ENCODE measurements at places on chromosomes 5 and 9.

- no peak overlapping the region for H3K4me3 ChIP-seq
- H3K4me1 ChIP-seq = no peaks in the 10 kb centered on the region
- peak overlapping the region; percentile 1 for H3K27ac ChIP-seq
- H3K27me3 ChIP-seq = no peaks in the 10 kb centered on the region
- no peak for DNase-seq
These were observed 75.4 kb upstream of the CDKN2B start for GRCh38 chr9:22084336-22085035.

- H3K27ac ChIP-seq = no peak overlapping the region
- no peak for DNase-seq
- H3K4me3 ChIP-seq = no peak overlapping the region
- H3K4me1 ChIP-seq = peaks cover 14% of the 10 kb centered on the region
- H3K36me3 ChIP-seq = no peaks in the 10 kb centered on the region
These were observed 40.2 kb upstream of the RAB3C start for GRCh38 chr5:58542709-58543108.

DNA sequence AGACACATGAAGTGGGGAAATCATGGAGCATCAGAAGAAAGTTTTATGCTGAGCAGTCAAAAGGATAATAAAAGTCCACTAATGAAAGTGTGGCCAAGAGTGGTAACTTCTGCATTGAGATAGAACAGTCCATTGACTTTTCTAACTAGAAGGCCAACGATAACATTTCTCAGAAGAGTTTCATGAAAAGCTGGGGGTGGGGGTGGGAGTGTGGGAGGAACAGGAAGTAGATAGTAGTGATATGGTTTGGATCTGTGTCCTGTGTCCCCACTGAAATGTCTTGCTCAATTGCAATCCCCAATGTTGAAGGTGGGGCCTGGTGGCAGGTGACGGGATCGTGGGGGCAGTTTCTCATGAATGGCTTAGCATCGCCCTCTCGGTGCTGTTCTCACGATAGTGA, 36.2 kb upstream of the SNAPC3 start:
- H3K4me3 ChIP-seq = no peak overlapping the region
- H3K27ac ChIP-seq = no peak overlapping the region
- no peaks in the 10 kb centered on the region for H3K36me3 ChIP-seq
- H3K4me1 ChIP-seq = no peaks in the 10 kb centered on the region

GRCh38 chr5:95856501-95856981, 34.0 kb upstream of the GLRX start:
- no peaks in the 10 kb centered on the region for H3K36me3 ChIP-seq
- peak overlapping the region; percentile 80 for H3K27ac ChIP-seq
- no peak overlapping the region for H3K4me3 ChIP-seq
- DNase-seq = no peak
- no peaks in the 10 kb centered on the region for H3K27me3 ChIP-seq

GRCh38 chr9:3136686-3137346, 292.9 kb upstream of the PUM3 start:
- no peak for DNase-seq
- H3K4me3 ChIP-seq = no peak overlapping the region
- H3K27ac ChIP-seq = no peak overlapping the region
- no peaks in the 10 kb centered on the region for H3K27me3 ChIP-seq
